ENCODE measurements at places on chromosomes 7 and 10.

GRCh38 chr7:103685646-103686045 lies 239.6 kb upstream of the SLC26A5 start:
- DNase-seq: no peak

DNA sequence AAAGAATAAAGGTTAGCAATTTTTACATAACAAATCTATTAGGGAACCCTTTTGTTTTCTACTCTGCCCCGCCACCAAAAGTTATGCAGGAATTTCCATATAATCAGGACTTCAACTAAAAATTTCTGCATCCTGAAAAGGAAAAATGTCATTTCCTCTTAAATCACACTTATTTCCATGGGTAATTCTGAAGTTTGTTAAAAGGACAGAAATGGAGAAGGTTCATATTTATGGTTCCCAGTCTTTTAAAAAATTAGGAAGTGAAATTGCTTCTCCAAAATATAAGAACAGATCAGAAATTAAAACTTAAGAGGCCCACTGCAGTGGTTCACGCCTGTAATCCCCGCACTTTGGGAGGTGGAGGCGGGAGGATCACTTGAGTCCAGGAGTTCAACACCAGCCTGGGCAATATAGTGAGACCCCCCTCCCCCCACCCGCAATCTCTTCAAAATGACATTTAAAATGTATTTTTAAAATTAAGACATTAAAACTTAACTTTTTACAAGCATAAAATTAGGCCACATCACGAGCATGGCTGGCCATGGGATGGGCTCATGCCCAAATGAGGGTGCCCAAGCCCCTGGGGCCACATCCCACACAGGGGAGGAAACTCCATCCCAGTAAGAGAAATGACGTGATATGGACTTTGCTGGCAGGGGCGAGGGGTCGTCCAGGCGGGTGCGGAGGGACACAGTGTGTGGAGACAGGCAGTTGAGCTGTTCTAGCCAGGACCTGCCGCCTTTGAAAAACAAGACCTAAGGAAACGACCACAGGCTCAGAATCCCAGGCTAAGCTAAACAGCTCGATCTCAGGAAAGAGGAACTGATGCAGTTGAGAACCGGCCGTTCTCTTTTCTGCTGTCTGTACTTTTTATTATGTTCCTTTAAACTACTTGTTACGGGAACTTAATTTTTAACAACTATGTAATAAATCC lies 51.3 kb upstream of the NFE2L3 start:
- no peak for DNase-seq

- no peak for DNase-seq
These were observed 31.6 kb downstream of the COA1 start for GRCh38 chr7:43697690-43698089.

DNA sequence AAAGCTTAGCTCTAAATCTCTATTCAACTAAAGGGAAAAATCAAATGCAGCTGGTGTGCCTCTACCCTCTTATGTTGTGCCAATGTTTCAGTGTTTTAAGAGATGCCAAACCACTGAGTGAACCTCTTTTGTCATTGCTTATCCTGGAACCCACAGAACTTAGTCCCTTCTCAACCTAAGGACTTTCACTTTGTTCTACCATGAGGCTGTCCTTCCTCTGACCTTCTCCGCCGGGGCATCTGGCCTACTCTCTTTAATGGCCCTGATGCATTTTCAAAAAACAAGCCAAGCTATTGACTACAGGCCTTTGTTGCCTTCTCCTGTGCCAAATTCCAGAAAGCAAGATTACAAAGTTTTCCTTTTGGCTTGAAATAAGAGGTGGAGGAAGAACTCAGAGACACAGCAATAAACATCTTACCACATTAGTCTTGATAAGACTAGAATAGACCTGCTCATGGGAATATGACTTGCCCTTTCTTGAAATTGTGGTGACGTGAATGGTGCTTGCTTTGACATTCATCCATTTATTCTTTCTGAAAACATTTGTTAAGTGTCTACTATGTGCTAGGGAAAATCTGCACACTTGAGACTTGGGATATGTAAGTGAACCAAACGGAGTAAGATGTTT lies 253.2 kb upstream of the SMIM30 start:
- DNase-seq: no peak

GRCh38 chr7:1418505-1419309 lies 40.6 kb downstream of the MICALL2 start:
- peak; percentile 83 for DNase-seq

- DNase-seq: no peak
These were observed 42.1 kb upstream of the NAMPT start for GRCh38 chr7:106326594-106327537.

DNA sequence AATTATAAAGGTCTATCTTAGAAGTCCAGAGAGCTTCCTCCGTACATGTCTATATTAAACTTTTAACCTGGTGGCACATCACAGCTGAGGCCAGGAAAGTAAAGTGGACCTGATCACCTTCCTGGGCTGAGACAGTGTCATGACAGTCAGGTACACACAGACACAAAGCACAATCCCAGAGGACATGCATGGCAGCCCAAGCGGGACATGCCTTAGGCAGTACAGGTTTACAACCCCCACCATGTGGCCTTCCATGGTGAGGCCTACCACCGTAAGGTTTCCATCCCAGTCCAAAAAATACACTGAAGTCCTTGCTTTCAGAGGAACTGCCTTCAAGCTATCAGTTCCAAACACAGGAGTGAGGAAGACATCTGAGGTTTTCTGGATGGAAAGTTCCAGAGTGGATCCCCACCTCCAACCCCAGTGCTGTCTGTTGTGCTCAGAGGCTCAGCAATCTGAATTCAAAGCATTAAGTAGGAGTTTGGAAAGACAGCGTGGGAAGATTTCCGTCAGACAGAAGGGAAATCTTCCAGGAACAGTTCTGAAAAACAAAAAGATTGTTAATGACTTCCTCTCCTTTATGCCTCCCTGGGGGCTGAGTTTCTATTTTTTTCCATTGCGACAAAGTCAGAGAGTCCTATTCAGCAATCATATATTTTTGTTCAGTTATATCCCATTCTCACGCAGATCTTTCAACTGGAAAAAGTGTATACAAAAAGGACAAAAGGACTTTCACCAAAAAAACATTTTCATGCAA lies 20.1 kb downstream of the IFIT3 start:
- DNase-seq: no peak

DNA sequence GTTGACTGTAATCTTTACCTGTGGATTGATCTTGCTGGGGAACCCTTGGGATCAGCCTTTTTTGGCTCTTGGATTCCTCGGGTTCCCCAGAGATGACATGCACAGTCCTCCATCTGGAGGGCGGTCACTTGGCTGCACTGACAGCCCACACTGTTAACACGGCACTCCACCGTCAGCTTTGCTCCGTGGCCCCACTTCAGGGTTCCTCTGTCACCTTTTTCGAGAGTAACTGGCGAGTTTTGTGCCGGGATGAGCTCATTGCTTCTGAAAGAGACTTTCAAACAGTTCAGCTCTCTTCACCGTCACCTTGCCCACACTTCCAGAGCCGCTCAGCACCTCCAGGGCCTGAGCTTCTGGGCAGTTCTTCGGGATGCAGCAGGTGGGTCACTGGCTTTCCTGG lies 42.4 kb downstream of the PROSER2 start:
- no peak for DNase-seq

DNA sequence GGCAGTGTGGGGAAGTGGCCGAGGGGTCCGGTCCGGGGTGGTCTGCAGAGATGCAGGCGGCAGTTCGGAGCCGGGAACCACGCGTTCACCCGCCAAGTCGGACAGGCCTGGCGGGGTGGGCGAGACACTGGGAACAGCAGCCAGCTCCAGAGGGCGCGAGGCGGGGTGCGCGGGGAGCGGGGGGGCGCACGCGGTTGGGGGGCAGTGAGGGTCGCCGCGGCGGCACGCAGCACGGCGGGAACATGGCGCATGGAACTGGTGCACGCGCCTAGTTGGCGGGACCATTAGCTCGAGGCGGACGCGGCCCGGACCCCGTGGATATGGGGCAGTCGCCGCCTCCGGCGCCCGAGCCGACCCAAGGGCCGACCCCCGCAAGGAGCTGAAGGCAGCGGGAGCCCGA lies 635.9 kb downstream of the ZNF37A start:
- no peak for DNase-seq

GRCh38 chr7:70307544-70308106 lies 709.4 kb downstream of the AUTS2 start:
- DNase-seq: no peak

- DNase-seq: no peak
These were observed 74.3 kb upstream of the CSTF2T start for GRCh38 chr10:51773681-51774080.

GRCh38 chr7:50504646-50505546 lies 54.7 kb upstream of the FIGNL1 start:
- no peak for DNase-seq

DNA sequence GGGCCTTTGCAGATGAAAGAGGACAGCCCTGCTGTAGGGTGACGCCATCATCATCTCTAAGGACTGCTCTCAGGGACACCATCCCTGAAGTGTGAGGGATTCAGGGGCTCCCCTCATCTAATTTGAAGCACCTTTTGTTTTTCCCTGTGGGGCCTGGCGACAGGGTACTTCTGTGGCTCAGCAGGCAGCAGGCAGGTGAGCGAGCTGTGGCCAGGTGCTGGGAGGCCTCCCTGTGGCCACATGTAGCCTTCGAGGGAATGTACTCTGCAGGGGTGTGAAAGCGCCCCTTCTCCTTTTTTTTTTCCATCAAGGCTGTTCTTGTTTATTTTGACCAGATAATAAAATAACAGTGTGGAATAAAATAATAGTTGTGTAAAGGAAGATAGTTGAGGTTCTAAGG lies 118.2 kb upstream of the DPP6 start:
- no peak for DNase-seq

GRCh38 chr7:148799893-148800555 lies 84.1 kb downstream of the EZH2 start:
- no peak for DNase-seq

DNA sequence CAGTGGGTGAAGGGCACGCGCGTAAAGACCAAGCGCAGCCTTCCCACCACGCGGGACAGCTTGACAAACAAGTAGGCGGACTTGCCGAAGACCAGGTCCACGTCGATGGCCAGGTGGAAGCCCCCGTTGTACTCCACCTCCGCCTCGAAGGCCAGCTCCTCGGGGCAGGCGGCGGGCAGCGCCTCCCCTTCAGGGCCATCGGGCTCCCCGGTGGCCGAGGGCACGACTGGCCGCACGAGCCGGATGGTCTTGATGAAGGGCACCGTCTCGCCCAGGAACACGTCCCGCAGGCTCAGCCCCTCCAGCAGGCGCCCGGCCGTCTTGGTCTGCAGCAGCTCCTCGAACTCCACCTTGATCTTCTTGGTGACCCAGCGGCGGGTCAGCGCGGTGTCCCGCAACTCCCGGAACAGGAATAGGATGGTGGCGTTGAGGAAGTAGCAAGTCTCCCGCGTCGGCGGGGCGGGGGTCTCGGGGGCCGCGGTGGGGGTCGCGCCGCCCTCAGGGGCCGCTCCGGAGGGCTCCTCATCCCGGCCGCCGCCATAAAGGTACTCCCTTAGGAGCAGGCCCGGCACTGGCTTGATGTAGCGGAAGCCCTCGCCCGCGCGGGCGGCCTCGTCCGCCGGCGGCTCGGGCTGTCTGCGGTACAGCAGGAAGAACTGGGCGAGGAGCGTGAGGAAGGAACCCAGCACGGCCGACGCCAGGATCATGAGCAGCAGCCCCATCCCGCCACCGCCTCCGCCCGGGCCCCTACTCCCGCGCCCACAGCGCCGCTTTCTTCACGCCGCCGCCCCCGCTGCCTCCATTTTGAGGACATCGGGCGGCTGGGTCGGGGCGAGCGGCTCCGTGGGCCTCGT lies 507 bp downstream of the PDZD8 start:
- no peak for DNase-seq

GRCh38 chr10:80442879-80443278 lies 11.2 kb upstream of the TSPAN14 start:
- no peak for DNase-seq

DNA sequence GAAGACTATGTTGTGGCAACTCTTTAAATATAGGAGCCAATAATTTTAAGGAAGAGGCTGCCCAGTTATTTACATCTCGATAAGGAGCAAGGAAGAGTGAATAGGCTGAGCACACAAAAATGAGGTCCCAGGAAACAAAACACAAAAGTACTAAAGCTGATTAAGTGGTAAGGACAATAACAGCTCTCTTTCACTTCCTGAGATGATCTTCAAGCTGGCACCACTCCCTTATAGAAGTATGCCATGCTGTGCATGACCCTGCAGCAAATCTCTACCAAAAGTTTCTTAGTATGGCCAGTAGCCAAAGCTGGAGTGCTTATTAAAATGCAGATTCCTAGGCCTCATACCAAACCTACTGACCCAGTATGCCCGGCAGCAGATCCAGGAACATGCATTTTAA lies 39.7 kb downstream of the CADPS2 start:
- no peak for DNase-seq

DNA sequence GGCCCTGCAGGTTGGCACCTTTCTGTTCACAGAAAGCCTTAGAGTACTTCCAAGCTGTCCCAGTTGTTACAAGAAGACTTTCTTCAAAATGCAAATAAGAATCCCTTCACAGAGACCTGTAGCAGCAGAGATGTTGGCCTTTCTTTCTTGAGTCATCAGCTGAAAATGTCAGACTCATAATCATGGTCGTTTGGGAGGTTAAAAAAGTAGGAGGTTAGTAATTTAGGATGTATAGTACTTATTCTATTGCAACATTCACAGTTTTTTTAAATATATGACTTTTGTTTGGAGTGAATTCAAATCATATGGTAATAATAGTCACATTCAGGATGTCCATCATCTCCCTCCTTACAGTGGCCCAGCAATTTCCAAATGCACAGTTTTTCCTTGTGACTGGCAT lies 223.9 kb upstream of the GLI3 start:
- DNase-seq: no peak

GRCh38 chr7:84085998-84086397 lies 108.6 kb downstream of the SEMA3A start:
- no peak for DNase-seq

DNA sequence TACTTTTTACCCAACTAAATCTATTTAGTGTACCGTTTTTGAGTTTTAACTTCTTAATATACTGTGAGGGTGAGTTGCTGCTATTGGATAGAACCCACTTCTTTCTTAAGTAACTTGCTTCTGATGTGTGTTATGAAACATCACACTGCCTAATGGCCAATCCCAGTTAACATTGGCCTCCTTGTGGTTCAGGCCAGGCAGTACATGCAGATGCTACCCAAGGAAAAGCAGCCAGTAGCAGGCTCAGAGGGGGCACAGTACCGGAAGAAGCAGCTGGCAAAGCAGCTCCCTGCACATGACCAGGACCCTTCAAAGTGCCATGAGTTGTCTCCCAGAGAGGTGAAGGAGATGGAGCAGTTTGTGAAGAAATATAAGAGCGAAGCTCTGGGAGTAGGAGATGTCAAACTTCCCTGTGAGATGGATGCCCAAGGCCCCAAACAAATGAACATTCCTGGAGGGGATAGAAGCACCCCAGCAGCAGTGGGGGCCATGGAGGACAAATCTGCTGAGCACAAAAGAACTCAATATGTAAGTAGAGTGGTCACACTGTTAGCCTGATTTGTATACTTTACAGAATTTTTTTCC lies 39.7 kb downstream of the TES start:
- no peak for DNase-seq

GRCh38 chr7:51064688-51065087 lies 251.9 kb downstream of the COBL start:
- no peak for DNase-seq

GRCh38 chr10:91242940-91243339 lies 22.5 kb downstream of the PCGF5 start:
- no peak for DNase-seq

- no peak for DNase-seq
These were observed 177.8 kb downstream of the NSUN6 start for GRCh38 chr10:18473424-18474117.
